Mucosa of gallbladder (tissue), 1 donor: ENCODE measurements at places on chromosomes 6 and 20.
A peak's percentile ranks its signal among the peaks of the same experiment; 100 is the strongest.

DNA sequence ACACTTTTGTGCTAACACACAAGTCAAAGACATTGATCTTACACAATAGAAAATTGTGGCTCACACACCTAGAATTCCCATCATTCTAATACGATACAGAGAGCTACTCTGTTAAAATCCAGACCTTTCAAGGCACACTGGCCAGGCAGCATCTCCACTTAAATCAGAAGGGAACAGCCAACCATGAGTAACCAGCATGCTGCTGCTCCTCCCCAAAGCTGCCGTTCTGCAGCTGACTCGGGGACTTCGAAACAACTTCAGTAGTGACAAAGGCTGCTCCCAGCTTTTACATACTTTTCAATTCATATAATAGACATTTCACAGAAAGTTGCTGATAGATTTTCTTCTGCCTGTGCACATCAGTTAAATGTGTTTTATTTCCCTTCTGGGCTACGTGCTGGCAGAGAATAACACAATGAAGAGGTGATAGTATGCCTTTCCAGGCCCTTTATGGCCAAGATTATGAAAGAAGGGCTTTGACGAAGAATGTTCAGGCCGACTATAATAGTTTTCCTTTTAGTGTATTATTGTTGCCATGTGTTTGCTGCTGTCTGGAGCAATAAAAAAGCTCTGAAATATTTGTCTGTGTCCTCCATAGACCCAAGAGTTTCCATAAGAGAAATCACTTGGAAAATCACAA, 159.0 kb downstream of the GMDS start:
- no peak for DNase-seq

- no peak for DNase-seq
Measured at GRCh38 chr20:30419466-30419865, 838.0 kb upstream of the DEFB115 start.

DNA sequence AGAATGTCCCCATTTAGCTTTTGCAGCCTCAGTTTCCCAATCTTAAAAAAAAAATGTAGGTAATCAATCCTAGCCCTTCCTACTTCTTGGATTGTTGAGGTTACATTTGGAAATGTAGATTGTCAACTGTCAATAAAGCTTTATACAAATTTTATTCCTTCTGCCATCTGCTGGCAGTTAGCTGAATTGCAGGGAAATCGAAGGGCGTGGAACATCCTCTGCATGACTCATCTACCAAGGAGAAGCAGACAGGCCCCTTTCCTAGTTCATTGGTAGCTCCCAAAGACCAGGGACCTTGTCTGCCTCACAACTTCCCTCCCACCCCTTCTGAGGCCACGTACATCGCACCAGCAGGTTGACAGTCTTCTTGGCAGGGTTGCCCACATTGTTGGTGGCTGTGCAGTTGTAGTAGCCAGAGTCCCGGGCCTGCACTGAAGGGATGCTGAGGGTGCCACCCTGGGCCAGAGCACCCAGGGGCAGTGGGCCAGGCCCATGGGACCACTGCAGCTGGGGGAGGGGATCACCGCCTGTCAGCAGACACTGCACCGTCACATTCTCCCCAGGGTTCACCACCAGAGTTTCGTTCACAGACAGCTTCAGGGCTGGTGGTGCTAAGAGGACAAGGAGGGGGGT, 43.6 kb downstream of the MDGA1 start:
- DNase-seq = no peak

- peak; percentile 14 for DNase-seq
Measured at GRCh38 chr6:45756606-45757005, 259.1 kb downstream of the CLIC5 start.

- DNase-seq = no peak
Measured at GRCh38 chr6:122246906-122247658, 152.4 kb upstream of the HSF2 start.

- DNase-seq = no peak
Measured at GRCh38 chr6:124800222-124800621, 162.0 kb upstream of the RNF217 start.

DNA sequence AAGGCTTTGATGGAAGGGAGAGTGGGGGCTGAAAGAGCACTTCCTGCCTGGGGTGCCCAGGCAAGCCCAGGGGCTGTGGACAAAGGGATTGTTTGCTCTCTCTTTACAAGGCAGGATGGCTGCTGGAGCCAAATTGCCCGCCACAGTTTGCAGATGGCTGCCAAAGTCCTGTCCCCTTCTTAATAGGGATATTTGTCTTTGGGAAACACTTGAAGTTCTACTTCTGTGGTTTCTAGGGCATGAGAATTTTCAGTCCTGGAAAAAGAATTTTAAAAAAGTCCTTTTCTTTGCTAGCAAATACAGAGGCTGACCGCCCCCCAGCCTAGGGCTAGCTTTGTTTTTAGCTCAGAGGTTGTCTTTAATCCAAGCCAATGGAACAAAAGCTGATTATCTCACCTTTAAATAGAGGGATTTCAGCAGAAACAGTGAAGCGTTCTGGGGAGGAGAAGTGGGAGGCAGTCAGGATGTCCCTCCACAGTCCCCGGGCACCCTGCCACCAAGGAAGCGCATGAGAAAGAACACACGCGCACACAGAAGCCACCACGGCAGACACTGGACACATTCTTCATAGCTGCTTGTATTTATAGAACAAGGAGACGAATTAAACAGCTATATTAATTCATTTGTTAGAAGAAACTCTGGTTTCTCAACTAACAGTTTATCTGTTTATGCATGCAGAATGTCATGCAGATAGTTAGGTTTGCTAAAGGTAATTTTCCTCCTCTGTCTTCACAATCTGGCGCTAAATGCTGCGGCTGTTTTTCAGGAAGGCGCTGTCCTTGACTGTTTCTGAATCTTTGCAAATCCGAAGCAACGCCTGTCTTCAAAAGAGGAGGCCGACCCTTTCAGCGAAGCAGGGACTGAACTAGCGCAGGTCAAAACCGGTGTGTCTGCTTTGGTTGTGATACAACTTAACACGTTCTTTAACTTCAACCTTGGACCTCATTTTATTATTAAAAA, 736.9 kb downstream of the QKI start:
- DNase-seq = no peak

GRCh38 chr20:38260025-38260377, 534 bp downstream of the KIAA1755 start:
- DNase-seq = no peak

DNA sequence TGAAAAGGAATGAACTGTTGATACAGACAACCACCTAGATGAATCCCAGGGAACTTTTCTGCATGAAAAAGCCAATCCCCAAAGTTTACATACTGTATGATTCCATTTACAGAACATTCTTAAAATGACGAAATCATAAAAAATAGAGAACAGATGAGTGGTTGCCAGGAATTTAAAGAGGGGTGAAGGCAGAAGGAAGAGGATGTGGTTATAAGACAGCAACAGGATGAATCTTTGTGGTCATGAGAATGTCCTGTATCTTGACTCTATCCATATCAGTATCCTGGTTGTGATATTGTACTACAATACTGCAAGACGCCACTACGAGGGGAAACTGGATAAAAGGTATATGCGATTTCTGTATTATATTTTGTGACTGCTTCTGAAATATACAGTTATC, 70.1 kb upstream of the EMILIN3 start:
- DNase-seq = no peak

DNA sequence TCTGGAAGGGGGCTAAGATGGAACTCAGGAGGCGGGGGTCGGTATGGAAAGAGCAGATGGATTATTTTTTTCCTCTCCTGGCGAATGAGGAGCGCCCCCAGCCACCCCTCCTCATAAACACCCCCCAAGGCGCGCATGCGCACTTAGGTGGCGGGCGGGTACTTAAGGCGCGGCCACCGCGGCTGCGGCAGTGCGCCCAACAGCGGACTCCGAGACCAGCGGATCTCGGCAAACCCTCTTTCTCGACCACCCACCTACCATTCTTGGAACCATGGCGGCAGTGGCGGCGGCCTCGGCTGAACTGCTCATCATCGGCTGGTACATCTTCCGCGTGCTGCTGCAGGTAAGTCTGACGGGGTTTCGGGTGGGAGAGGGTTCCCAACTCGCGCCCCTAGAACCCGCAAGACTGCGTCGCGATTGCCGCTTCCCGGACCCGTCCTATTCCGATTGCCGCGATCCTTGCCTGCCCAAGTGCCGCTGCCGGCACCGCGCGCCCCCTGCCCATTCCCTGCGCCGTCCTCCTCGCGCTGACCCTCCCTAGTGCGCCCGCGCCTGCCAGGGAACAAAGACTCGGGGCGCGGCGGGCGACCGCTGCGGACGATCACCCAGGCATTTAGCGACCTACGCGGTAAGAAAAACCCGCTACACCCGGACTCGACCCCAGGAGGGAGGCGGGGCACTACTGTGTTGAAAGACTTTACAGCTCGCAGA, at the start of gene NNAT:
TSS of gene NNAT (plus strand) at position 190 of the 711 bp plus-strand sequence. CDS start at position 272, 82 bp downstream.
- no peak for DNase-seq

DNA sequence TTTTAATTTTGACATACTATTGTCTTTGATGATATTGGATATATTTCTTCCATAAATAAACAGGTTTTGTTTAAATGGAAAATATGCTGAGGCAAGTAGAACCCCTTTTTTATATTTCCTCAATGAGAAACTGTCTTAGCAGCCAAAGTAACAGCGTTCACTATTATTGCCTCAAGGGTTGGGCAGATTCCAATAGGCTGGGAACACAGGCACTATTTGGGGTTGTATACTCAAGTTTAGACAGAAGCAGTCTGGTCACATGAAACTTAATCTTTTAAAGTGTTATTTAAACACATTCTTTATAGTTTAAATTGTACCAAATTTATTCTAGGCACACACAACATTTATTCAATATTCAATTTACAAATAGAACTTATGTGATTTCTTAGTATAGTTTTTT, 520.2 kb downstream of the EYS start:
- DNase-seq = no peak

DNA sequence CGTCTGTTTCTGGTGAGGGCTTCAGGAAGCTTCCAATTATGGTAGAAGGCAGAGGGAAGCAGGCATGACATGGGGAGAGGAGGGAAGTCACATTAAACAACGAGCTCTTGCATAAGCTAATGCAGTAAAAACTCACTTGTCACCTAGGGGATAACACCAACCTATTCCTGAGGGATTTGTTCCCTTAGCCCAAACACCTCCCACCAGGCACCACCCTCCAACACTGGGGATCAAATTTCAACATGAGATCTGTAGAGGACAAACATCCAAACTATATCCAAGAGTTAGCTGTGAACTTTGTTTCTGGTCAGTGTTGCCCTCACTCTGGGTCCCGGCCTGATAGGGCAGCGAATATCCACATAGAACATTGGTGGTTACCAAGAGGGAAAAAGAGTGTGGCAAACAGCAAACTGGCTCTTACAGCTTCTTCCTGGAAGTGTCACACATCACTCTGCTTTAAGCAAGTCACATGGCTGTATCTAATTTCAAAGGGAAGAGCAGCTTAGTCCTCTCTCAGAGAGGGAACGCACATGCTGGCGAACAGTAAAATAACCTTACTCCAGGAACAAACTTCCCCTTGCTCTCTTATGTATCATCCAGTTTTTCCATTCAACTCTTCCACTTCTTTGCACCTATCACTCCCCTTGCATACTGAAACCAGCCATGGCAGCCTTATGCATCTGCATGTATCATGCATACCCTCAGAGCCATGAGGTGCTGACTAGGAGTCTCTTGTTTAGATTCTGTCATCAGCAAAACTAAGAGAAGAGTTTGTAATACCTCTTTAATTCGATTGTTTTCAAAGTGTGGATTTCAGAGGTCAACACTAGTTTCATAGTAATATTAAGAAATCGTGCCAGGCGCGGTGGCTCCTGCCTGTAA, 4.8 kb upstream of the MOCS1 start:
- no peak for DNase-seq

- no peak for DNase-seq
Measured at GRCh38 chr6:136772685-136773472, 19.4 kb downstream of the MAP3K5 start.

DNA sequence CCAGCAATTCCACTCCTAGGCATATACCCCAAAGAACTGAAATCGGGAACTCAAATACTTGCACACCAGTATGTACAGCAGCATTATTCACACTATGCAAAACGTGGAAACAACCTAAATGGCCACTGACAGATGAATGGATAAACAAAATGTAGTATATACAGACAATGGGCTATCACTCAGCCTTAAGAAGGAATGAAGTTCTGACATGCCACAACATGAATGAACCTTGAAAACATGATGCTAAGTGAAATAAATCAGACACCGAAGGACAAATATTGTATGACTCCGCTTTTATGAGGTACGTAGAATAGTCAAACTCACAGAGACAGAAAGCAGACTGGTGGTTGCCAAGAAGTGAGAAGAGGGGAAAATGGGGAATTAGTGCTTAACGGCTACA, 59.1 kb upstream of the CCN6 start:
- no peak for DNase-seq

- no peak for DNase-seq
Measured at GRCh38 chr6:88458662-88459061, 292.5 kb upstream of the CNR1 start.

- no peak for DNase-seq
Measured at GRCh38 chr6:136873748-136874147, 48.4 kb upstream of the SLC35D3 start.

DNA sequence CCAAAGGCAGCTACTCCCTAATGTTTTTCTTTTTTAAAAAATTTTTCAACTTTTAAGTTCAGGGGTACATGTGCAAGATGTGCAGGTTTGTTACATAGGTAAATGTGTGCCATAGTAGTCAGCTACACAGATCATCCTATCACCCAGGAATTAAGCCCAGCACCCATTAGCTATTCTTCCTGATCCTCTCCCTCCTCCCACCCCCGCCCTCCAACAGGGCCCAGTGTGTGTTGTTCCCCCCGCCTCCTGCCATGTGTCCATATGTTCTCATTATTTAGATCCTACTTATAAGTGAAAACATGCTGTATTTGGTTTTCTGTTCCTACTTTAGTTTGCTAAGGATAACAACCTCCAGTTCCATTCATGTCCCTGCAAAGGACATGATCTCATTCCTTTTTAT, 12.4 kb downstream of the TRIM15 start:
- DNase-seq = no peak

DNA sequence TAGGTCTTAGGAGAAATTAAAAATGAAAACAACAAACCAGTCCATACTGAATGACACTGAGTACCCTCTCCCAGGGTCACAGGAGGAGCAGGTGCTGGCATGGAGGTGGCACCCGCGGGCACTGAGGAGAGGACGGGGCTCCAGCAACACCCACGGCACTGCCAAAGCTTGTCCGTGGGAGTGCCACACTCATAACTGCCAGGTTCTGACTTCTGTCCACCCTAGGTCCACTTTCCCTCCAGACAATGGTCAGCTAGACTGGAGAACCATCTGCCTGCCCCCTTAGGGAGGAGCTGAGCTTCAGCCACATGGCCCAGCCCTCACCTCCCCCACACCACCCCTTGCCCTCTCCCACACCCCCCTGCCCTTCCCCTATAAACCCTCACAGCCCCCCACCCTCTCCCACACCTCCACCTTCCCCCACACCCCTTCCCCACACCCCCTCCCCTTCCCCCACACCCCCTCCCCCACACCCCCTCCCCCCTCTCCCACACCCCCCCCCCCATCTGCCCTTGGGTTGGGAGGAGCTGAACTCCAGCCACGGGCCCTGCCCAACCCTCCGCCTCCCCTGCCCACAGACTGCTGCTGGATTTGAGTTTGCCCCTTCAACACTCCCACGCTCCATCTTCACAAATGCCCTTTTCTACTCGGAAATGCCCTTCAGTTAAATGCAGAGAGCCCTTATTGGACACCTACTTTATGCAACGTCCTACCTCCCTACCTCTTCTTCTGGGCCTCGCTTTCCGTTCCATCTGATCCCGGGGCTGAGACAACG, 129.6 kb downstream of the TAF4 start:
- DNase-seq = no peak
